Foreskin keratinocyte (primary cell): ENCODE measurements at places on chromosomes 3 and 15.

- DNase-seq, result no peak
Measured at GRCh38 chr3:149415484-149415883, 38.0 kb upstream of the TM4SF1 start.

DNA sequence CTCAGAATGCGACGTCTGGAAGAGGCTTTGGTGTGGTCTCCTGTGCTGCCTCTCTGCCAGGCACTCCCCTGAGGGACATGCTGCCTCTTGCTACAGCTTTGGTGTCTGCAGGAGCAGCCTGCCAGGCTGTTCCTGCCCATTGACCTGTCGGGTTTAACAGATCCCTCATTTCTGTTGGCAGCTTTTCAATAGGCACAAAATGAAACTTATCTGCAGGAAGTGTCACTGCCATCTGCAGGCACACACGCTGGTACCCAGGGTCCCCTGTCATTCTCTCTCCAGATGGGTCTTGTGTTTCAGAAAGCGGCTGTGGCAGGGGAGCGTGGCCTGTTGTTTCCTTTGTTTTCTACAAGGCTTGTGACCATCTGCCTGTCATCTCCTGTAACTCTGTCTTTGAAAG is 328.3 kb upstream of the CHRM5 start:
- no peak for DNase-seq

DNA sequence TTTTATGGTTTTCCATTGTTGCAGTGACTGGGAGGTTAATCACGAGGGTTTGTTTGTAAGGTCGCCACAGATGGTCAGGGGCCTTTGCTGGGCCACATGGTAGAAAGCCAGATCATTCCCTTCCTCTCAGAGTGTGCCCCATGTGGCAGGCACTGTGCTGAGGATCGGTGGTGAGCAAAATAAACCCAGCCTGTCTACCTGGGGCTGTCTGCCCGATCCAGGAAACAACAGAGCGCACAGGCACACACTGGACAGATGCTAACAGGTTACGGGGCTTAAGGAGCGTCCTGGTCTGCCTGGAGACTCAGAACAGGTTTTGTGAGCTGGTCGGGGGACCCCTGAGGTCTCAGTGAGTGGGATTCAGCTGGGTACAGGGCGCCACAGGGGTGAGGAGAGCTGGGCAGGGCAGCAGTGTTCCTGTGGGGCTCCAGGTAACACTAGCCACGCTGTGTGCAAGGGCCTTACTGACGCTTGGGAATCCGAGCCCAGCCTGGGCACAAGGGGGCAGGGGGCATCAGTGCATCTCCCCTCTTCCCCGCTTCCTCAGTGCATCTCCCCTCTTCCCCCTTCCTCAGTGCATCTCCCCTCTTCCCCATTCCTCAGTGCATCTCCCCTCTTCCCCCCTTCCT is 136.4 kb downstream of the DNAJB8 start:
- DNase-seq, result no peak

DNA sequence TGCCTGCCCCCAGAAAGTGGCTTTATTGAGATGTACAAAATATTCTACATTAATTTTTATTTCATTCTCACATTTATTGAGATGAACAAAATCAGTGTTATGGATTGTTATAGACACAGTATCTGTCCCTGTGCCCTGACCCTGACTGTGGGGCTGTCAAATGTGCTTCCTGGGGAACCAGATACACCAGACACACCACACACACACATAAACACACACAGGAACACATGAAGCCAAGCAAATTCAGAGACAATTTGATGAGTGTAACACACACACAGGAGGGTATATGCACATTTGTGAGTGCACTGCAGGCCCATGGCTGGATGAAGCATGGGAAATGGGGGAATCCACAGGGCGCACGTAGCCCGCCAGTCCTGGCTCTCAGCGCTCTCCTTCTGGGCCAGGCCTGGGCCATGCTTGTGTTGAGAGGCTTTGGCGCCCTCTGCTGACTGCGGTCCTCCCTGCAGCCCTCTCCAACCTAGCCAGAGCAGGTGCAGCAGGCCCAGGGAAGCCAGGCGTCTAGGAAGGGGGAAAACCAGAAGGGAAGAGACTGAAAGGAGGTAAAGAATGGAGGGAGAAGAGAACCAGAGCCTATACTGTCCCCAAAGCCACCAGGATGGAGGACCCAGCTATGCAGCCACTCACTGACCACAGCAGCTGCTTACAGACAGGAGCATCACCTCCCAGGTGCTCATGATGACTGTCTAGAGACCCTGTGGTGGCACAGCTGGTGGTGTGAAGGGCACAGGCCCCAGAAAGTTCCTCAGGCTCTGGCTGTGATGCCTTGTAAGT is 18.0 kb upstream of the LOXL1 start:
- DNase-seq, result no peak

DNA sequence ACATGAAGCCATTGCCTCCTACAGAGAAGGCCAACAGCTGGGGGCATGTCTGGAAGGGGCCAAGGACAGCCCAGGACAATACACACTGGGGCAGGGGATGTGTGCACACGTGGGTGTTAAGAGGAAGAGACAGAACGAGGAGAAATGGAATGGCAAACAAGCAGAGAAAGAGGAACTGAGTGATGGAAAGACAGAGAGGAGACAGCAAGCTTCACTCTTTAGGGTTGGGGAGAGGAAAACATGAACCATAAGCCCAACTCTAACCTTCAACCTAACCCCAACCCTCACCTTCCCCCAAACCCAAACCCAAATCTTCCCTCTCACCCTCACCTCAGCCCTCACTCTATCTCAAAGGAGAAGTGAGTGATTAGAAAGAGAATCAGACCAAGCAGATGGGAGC is 11.9 kb upstream of the PARL start:
- DNase-seq, result no peak

DNA sequence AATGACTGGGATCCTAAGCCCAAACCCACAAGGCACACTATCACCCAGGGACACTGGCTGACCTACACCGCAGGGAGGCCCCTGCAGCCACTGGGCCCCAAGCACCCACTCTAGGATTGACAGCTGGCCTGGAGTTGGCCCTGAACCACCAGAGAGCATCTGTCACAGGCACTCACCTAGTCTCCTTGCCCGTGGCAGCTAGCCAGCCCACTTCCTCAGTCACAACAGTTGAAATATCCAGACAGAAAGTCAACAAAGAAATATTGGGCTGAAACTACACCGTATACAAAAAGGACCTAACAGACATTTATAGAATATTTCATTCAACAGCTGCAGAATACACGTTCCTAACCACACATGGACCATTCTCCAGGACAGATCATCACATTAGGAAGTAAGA is 5.2 kb upstream of the SPINK8 start:
- no peak for DNase-seq

GRCh38 chr15:62606376-62607113 is 436.0 kb upstream of the TPM1 start:
- DNase-seq, result peak; percentile 94

- DNase-seq, result peak; percentile 48
Measured at GRCh38 chr15:94749811-94750617, 518.7 kb downstream of the MCTP2 start.

GRCh38 chr3:94115482-94115881 is 52.6 kb downstream of the NSUN3 start:
- DNase-seq, result peak; percentile 32

GRCh38 chr15:29773816-29774215 is 48.5 kb downstream of the TJP1 start:
- peak; percentile 37 for DNase-seq

- peak; percentile 78 for DNase-seq
Measured at GRCh38 chr3:67526246-67526645, 128.2 kb downstream of the SUCLG2 start.

DNA sequence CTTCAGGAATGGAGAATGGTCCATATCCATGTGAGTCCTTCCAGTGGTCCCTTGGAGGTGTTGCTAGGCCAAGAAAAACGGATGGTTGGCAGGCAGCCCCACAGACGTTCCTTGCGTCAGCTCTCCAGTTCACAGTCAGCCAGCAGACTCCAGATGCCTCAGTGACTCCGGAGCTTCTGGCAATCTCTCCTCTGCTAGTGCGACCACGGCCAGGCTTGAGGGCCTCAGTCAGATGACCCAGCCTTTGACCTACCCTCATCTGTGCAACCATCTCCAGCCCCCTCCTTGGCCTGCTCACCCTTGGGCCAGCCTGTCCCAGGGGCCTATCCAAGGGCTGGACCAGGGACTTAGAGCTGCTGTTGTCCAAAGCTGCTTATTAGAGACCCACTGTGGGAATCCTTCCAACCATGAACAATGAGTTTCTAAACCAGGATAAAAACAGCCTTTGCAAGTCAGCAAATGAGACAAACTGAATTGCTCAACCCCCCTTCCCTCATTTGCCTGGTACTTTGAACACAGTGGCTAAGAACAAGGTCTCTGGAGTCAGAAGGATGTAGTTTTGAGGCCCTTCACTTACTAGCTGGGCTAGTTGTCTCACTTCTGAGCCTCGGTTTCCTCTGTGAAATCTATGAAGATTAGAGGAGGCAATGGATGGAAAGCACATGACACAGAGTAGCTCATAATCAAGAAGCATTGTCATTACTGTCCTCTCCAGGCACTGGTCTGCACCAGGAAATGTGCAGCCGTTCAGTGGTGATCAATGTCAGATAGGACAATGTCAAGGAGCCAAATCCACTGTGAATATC is 44.8 kb downstream of the ANP32A start:
- DNase-seq, result no peak

DNA sequence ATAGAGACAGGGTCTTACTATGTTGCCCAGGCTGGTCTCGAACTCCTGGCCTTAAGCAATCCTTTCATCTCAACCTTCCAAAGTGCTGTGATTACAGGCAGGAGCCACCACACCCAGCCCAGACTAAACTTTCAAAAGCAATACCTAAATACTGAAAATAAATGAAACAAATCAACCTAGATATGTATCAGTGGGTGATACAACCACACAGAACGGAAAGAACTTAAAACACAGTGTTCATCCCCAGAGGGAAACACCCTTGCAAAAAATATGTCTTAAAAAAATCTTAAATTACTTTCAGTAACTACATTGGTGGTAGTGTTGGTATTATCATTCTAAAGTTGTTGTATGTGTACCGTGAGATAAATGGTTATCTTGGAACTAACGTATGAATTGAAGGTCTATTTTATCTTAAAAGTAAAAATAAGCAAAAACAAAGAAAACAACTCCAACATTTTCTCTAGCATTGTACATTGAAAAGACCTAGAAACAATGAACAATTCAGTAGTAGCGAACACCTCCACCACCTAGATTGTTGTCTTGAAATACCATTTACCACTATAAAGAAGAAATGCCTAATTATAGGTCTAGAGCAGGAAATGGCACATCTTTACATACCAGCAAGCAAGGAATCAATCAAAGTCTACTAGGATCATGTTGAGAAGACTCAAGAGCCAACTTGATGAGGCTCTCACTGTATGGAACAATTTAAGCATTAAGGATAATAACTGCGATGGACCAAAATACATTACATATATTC is 24.7 kb downstream of the SLTM start:
- no peak for DNase-seq

DNA sequence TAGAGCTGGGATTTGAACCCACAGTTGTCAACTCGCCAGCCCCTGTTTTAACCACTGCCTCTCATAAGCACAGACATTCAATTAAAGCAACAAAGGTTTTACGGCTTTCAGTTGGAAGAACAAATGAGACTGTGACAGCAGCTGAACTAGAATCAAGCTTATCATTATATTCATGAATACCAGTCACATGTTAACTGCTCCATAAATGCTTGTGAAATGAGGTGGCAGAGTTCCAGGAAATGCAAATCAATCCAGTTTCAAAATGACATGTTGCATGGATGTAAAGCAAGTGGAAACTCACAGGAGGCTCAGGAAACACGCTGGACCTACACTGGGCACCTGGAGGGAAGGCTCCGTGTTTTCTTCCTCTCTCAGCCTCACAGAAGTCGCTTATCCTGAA is 3.9 kb downstream of the GP5 start:
- peak; percentile 75 for DNase-seq

DNA sequence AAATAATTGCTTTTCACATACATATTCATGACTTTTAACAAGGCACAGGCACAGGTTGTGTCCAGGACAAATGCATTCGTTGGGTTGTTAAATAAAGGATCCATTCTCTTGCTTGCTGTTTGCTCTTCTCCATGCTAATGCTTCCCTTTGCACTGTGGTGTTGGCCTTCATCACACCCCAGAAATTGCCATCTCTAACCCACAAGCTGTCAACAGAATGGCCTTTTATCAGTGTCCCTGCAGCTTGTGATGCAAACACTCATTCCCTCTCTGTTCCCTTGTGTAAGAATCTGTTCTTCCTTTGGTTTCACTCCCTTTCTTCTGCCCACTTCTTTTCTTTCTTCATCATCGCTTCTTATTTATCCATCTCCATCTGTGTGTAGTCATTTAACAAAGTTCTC is 72.2 kb downstream of the SLC7A14 start:
- no peak for DNase-seq

DNA sequence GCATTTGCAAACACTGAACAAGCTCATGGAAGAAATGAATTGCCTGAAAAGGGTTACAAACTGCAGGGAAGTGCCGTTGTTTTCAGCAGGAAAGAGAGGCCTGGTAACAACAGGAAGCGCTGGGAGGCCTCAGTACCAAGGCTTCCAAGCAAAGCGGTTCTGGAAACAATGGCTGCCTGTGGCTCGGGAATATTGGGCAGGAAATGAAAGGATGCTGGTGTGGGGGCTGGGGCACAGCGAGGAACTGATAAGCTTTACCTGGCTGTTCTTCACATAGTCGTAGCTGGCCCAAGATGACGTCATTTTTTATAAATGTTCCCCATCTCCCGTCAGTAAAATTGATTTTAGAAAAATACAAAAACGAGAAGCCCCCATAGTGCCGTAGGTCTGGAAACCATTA is 55.9 kb downstream of the ARHGAP31 start:
- DNase-seq, result no peak

GRCh38 chr3:61986473-61986872 is 386.9 kb downstream of the FEZF2 start:
- no peak for DNase-seq

- DNase-seq, result no peak
Measured at GRCh38 chr3:114308830-114309229, 15.0 kb downstream of the TIGIT start.

GRCh38 chr3:124919756-124920155 is 14.8 kb downstream of the MUC13 start:
- DNase-seq, result no peak

- DNase-seq, result no peak
Measured at GRCh38 chr15:48717458-48717857, 71.9 kb upstream of the FBN1 start.
